ENCODE measurements at places on chromosomes 6 and 20.

GRCh38 chr6:125797886-125798444 is 7.2 kb downstream of the NCOA7 start:
- DNase-seq = no peak

DNA sequence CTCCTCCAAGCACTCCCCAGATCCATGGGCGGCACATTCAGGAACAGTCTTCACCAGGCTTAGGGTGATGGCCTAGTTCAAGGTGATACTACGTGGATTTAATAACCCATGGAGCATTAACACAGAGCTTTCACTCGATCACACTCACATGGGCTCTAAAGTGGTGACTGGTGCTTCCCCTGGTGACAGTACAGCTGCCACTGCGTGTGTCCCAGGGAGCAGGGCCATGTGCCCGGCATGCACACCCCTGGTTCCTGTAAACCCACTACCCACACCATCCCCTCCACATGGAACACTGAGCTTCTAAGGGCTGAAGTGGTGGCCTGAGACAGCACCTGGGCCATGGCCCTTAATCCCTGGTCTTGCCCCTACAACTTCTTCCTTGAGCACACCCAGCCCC is 27.8 kb upstream of the APMAP start:
- DNase-seq = no peak

GRCh38 chr6:75376347-75377024 is 91.9 kb upstream of the TMEM30A start:
- no peak for DNase-seq

GRCh38 chr20:43988867-43989266 is 74.2 kb downstream of the TOX2 start:
- no peak for DNase-seq

- no peak for DNase-seq
These were observed 6.4 kb upstream of the CST3 start for GRCh38 chr20:23644164-23644563.

DNA sequence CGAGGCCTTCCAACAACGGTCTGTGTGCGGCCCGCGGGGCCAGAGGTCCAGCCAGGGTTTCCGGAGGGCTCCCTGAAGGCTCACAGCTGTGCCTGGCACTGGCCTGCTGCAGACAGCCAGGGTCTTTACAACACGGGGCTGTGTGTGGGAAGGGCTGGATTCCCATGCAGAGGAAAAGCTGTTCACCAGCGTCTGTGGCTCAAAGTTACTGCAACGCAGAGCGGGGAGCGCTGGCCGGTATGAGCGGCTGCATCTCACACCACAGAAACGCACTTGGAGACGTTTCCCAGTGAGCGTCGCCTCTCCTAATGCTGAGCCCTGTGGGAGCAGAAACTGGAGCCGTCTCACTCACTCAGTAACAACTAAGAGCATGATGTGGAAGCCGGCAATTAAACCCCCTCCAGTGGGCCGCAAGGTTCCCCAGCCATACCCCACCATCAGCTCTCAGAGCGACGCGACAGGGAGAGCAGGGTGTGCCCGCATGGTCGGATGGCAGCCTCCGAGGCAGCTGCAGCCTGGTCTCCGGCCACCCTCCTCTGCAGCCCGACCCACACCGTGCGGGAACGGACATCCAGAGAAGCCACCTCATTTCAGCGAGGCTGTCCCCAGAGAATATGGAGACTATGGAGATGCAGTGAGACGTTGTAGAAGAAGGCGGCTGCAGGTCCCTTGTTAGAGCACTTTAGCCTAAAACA is 42.6 kb downstream of the DLL1 start:
- no peak for DNase-seq

DNA sequence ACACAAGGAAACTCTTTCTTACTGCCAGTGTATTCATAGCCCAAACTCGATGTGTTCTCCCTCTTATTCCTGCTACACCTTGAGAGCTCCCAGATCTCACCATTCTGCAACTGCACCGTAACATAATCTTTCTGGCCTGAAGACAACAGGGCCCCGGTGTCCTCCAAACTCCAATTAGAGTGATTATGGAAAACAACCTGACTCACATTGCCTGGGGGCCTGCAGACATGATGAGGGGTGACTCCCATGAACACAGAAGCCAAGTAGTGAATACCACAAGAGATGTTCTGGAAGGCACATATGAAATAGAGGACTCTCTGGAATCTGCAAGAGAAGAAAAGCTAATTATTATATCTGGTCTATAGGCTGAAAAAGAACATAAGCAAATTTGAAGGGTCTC is 19.7 kb downstream of the SLC22A16 start:
- no peak for DNase-seq

DNA sequence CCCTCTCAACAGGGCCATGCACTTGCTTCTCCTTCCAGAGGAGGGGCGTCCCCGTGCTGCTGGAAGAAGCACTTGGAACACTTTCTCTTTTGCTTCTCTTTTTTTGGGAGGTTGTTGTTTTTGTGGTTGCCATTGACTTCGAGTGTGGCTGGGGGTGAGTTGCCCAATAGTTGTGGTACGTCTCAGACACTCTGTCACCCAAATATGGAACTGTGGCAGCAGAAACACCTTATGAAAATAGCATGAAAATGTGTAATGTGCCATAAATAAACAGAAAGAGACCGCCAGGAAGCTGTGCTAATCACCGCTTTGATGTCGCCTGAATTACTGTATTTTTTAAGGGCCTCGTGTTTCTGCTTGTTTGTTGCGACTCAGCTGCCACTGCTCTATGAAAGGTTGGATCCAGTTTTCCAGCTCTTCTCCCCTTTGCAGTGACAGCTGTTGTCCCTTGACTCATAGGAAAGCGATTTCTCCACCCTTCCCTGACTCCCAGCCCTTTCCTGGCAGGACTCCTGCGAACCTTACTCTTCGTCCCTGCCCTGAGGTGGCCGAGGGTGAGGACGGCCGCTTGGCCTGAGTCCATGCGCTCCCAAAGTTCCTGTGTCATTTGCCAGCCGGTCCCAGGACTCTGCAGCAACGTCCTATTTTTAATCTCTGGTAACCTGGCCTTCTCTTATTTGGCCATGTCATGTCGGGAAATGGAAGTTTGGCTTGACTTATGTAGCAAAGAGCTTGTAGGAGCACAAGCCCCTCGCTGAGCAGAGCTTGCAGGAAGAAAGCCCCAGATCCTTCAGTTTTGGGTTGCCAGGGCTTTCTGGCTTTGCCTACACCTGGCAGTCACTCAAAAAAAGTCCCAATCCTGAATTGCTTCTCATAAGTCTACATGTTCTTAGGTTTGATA is 694.6 kb downstream of the QKI start:
- no peak for DNase-seq

GRCh38 chr20:1491281-1491840 is at the start of gene SIRPB2:
Gene SIRPB2 (minus strand): TSS chr20:1491420. CDS start chr20:1491359, 61 bp downstream.
- DNase-seq = no peak

DNA sequence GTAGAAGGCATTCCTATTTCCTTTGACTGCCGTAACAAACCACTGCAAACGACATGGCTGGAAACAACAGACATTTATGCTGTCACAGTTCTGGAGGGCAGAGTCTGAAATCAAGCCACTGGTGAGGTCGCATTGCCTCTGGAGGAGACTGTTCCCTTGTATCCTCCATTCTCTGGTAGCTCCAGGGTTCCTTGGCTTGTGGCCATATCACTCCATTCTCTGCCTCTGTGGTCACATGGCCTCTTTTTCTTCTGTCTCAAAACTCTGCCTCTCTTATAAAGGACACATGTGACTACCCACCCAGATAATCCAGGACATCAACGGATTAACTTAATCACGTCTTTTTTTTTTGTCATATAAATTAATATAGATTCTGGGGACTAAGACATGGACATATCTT is 84.4 kb downstream of the LYRM2 start:
- no peak for DNase-seq

DNA sequence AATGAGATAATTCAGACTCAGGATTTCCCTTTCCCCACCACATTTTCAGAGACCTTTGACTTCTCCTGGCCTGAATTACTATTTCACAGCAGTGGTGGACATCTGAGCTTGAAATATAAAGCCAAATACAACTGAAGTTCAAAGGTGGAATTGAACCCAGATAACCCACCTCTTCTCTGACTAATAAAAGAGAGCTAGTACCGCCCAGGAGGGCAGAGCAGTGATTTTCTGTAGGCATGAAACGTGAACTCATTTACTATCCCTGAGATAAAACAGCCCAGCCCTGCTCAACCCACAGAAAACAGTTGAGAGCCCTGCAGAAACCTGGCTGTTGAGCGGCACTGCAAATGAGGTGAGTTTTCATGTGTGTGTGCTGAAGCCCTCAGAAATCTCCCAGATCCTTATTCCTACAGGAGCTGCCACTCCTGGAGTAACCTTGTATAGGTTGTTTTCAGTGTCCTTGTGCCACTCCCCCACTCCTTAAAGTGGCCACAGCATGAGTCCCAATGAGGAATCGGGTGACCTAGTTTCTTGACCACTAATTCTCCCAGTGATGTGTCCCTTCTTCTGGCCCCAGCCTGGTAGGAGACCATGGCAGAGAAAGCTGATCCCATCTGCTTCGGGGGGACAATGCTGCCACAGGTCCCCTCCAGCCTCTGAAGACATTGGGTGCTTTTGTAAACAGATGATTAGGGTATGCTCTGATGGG is 99.2 kb downstream of the NOL4L start:
- DNase-seq = no peak

- no peak for DNase-seq
These were observed 174.3 kb upstream of the TNFAIP3 start for GRCh38 chr6:137692806-137693205.

GRCh38 chr6:100309174-100309573 is 155.5 kb downstream of the SIM1 start:
- no peak for DNase-seq

GRCh38 chr20:24704899-24705298 is 235.5 kb downstream of the SYNDIG1 start:
- DNase-seq = no peak

DNA sequence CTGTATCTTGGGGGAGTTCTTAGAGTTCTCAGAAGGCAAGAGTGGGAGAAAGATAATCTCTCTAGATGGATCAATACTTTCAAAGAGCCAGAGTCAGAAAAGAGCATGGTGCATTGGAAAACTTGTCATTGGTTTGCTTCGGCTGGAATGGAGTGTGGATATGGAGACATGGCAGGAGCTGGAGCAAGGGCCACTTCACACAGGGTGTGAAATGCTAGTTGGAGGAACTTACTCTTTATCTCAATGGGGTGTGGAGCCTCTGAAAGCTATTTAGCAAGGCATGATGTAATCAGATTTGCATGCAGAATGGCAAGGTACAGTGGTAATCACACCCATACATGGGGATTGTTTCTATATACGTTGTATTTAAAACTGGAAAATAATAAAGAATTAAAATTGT is 31.5 kb upstream of the PAQR8 start:
- no peak for DNase-seq

DNA sequence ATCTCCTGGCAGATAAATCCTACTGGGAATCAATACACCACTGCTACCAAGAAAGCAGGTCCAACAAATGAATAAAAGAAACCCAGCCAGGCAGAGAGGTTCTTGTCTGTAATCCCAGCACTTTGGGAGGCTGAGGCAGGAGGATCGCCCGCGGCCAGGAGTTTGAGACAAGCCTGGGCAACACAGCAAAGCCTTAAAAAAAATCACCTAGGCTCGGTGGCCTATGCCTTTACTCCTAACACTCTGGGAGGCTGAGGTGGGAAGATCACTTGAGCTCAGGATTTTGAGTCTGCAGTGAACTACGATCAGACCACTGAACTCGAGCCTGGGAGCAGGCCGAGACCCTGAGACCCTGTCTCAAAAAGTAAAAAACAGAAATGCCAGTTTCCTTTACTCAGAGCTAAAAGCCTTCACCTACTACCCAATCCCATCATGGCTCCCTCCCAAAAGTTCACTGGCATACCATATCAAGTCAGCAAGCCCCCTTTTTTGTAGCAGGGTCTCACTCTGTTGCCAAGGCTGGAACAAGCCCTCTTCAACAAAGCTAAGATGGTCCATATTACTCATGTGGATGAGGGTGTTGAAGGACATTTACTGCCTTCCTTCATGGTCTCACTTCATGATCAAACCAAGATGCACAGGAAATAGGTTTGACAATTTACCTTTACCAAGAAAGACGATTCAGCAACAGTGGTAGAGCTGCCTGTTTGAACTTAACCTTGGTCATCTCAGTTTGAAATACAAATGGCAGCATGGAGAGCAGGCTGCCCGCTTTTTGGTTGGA is 5.3 kb downstream of the SNX5 start:
- DNase-seq = no peak

- no peak for DNase-seq
These were observed 506.2 kb upstream of the SLC35B3 start for GRCh38 chr6:8941577-8941976.

GRCh38 chr6:170188571-170189001 is 102.3 kb downstream of the DLL1 start:
- DNase-seq = no peak
